ENCODE measurements at places on chromosomes 1 and 21.

GRCh38 chr1:48676376-48676775 is 100.3 kb downstream of the BEND5 start:
- no peaks in the 10 kb centered on the region for H3K36me3 ChIP-seq
- H3K4me1 ChIP-seq = peaks cover 9% of the 10 kb centered on the region
- no peak for DNase-seq
- H3K4me3 ChIP-seq = no peak overlapping the region
- no peak overlapping the region for H3K27ac ChIP-seq
- H3K27me3 ChIP-seq = peaks cover 16% of the 10 kb centered on the region

DNA sequence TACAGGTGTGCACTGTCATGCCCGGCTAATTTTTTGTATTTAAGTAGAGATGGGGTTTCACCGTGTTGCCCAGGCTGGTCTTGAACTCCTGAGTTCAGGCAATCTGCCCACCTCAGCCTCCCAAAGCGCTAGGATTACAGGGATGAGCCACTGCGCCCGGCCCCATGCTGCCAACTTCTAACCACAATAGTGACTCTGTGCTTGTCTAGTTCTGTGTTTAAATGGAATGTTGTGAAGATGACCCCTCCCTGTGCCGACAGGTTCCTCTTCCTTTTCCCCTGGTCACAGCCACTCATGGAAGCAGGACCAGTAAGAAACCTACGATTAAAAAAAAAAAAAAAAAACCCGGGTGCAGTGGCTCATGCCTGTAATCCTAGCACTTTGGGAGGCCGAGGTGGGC is 4.7 kb downstream of the MAP1LC3C start:
- no peak overlapping the region for H3K4me3 ChIP-seq
- peak overlapping the region; percentile 6 for H3K27ac ChIP-seq
- no peaks in the 10 kb centered on the region for H3K27me3 ChIP-seq
- H3K36me3 ChIP-seq = no peaks in the 10 kb centered on the region
- no peak for DNase-seq

GRCh38 chr1:207821464-207822045 is 69.7 kb downstream of the CD46 start:
- peaks cover 27% of the 10 kb centered on the region for H3K4me1 ChIP-seq
- no peak overlapping the region for H3K4me3 ChIP-seq
- peaks cover 2% of the 10 kb centered on the region for H3K36me3 ChIP-seq
- H3K27me3 ChIP-seq = no peaks in the 10 kb centered on the region
- DNase-seq = no peak

- H3K4me1 ChIP-seq = no peaks in the 10 kb centered on the region
- H3K27me3 ChIP-seq = peaks cover 18% of the 10 kb centered on the region
- no peak overlapping the region for H3K4me3 ChIP-seq
- H3K36me3 ChIP-seq = no peaks in the 10 kb centered on the region
- no peak for DNase-seq
- H3K27ac ChIP-seq = no peak overlapping the region
Observed at GRCh38 chr1:241325456-241325855, 31.5 kb downstream of the RGS7 start.

GRCh38 chr1:38686927-38687255 is 172.7 kb downstream of the RRAGC start:
- no peak overlapping the region for H3K4me3 ChIP-seq
- DNase-seq = no peak
- H3K36me3 ChIP-seq = no peaks in the 10 kb centered on the region

DNA sequence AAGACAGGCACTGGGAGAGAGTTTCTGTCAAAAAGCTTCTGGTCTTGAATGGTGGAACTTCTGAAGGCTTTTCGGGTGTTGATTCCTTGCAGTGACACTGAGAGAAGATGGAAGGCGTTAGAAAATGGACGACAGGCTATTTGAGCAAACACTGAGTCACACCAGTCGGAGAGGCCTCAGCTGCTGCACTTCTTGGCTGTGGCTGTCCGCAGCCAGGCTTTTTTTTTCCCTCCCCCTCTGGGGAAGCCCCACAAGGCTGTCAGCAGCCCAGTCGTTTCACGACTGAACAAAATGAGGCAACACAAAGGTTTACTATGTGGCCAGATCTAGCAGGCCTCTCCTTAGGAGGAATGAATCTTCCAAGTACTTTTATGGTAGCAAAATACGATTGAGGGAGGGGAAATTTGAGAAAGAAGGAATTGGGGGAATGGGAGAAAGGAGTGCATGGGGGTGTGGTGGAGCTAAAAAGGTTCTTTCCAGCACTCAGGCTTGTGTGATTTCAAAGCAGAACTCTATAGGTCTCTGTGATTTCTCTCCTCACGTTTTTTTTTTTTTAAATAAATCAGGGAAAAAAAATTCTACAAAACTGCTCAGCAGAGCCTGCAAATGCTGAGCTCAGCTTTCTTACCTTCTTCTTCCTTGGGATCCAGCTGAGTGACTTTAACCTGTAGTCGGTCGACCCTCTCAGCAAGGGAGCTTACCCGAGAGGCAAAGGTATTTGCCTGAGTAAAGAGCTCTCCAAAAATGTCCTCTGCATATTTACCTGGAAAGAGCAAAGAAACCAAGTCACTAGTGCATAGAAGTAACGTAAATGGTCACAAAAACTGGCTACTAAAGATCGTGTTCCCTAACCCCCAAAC is 26.1 kb downstream of the GPR3 start:
- no peaks in the 10 kb centered on the region for H3K27me3 ChIP-seq
- DNase-seq = no peak
- peaks cover 16% of the 10 kb centered on the region for H3K36me3 ChIP-seq
- peak overlapping the region; percentile 26 for H3K4me3 ChIP-seq
- peaks cover 39% of the 10 kb centered on the region for H3K4me1 ChIP-seq

GRCh38 chr21:41887667-41888066 is 8.5 kb upstream of the PRDM15 start:
- H3K4me1 ChIP-seq = no peaks in the 10 kb centered on the region
- H3K27me3 ChIP-seq = no peaks in the 10 kb centered on the region
- no peaks in the 10 kb centered on the region for H3K36me3 ChIP-seq

DNA sequence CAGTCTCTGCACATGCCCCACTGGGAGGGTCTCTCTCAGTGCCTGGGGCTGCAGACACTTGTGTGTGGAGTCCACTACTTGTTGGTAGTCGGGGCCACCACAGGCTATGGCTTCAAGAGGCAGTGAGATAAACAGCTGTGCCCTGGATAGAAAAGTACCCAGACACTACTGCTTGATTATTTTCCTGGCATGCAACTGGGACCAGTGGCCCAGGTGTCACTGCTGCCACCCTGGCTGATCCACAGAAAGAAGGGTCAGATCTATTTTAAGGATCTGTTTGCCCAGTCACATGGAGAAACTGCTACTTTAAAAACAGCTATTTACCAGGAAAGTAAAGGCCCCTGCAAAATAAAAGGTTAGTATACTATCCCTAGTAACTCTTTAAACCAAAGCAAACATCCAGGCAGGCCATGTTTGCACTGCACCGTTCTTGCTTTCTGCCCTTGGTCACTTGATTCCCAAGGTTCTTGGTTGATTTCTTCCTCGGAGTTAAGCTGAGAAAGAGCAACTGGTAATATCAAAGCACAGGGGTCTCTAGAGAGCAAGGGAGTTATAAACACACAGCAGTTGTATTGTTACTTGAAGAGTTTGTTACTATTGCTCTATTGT is 99.9 kb downstream of the GLUL start:
- H3K27me3 ChIP-seq = no peaks in the 10 kb centered on the region
- no peak for DNase-seq
- no peak overlapping the region for H3K4me3 ChIP-seq

DNA sequence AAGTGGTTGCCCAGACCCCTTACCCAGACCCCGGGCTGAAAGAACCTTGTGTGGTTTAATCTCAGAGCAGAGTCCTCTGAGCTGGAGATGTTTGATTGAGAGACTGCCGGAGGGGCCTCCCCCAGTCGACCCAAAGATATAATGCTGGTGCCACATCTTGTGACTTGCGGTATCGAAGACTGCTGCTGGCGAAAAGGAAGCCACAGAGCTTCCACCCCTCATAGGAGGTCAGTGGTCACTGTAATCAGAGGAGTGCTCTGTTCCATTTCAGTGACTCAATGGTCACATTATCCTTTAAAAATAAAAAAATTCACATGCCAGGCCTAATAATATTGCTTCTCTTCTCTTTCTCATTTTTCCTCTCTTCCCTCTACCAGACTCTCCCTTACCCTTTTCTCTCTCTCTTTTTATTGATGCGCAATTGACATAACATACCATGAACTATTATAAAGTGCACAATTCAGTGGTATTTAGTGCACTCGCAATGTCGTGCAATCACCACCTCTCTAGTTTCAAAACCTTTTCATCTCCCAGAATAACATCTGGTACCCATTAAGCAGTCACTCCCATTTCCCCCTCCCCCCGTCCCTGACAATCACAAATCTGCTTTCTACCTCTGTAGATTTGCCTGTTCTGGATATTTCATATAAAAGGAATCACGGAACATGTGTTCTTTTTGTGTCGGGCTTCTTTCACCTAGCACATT is 52.6 kb upstream of the LYST start:
- H3K27ac ChIP-seq = no peak overlapping the region
- H3K36me3 ChIP-seq = no peaks in the 10 kb centered on the region
- no peaks in the 10 kb centered on the region for H3K27me3 ChIP-seq
- H3K4me1 ChIP-seq = peaks cover 15% of the 10 kb centered on the region

GRCh38 chr1:51861669-51862068 is 16.9 kb downstream of the NRDC start:
- H3K4me3 ChIP-seq = no peak overlapping the region
- H3K27me3 ChIP-seq = no peaks in the 10 kb centered on the region
- H3K27ac ChIP-seq = no peak overlapping the region
- DNase-seq = no peak
- H3K4me1 ChIP-seq = no peaks in the 10 kb centered on the region

- no peak overlapping the region for H3K27ac ChIP-seq
- no peak for DNase-seq
- no peak overlapping the region for H3K4me3 ChIP-seq
- no peaks in the 10 kb centered on the region for H3K36me3 ChIP-seq
Observed at GRCh38 chr1:215645182-215645581, 78.1 kb downstream of the KCTD3 start.

GRCh38 chr21:36783612-36784374 is 84.9 kb downstream of the SIM2 start:
- H3K27ac ChIP-seq = no peak overlapping the region
- H3K4me3 ChIP-seq = no peak overlapping the region
- peaks cover 4% of the 10 kb centered on the region for H3K4me1 ChIP-seq
- no peaks in the 10 kb centered on the region for H3K27me3 ChIP-seq
- no peak for DNase-seq

DNA sequence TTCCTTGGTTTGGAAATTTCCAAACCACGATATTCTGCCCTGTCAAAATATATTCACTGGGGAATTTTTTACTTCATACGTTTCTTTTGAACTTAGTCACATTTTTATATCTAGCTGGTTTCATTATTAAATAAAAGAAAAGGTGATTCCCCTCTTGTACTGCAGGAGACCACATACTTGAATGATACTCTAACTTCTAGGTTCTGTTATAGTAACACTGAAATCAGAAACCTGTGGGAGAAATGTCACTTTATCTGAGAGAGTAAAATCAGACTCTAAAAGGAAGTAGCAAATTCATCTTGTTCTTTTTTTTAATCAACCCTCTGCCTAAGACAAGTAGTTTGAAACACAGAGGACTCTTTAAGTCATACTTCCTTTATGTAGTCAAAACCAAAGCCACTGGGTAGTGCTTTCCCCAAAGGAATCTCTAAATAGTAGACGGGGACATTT is 34.4 kb downstream of the MRPL39 start:
- peaks cover 6% of the 10 kb centered on the region for H3K36me3 ChIP-seq
- no peak overlapping the region for H3K4me3 ChIP-seq
- DNase-seq = no peak
- H3K4me1 ChIP-seq = peaks cover 7% of the 10 kb centered on the region

- peak; percentile 82 for DNase-seq
- no peaks in the 10 kb centered on the region for H3K36me3 ChIP-seq
- no peak overlapping the region for H3K27ac ChIP-seq
- no peaks in the 10 kb centered on the region for H3K27me3 ChIP-seq
Observed at GRCh38 chr1:27097484-27097917, 57.4 kb downstream of the SLC9A1 start.

DNA sequence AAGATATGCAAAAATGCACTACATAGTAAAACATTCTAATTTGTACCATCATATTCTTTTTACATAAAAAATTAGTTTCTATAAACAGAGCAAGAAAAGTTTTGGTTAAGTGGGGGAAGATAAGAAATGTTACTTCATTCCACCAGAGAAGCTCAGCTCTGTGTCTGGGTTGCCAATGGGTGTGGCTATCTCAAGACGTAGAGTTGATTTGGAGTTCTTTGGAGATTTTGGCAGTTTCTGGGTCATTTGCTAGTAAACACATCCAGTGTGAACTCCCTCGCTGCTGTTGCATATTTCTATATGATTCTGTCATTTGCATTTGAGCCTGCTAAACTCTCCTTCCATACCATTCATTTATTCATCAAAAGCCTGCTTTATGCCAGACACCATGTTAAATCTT is 7.2 kb downstream of the RGL1 start:
- no peak for DNase-seq
- no peak overlapping the region for H3K27ac ChIP-seq
- no peak overlapping the region for H3K4me3 ChIP-seq
- H3K4me1 ChIP-seq = peaks cover 52% of the 10 kb centered on the region
- no peaks in the 10 kb centered on the region for H3K27me3 ChIP-seq
- H3K36me3 ChIP-seq = peaks cover 7% of the 10 kb centered on the region
